ENCODE measurements at places on chromosomes 5 and 9.
A peak's percentile ranks its signal among the peaks of the same experiment; 100 is the strongest.

DNA sequence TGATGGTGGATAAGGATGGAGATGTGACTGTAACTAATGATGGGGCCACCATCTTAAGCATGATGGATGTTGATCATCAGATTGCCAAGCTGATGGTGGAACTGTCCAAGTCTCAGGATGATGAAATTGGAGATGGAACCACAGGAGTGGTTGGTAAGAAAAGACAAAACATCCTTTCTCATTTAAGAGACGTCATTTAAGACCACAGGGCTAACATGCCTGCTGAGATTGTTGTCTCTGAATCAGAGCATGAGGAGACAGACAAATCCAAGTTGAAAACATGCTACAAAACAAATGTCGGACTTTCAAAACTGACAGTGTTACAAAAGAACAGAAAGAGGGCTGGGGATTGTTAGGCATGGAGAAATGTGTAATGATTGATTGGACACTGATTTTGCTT is 4.6 kb downstream of the CCT5 start:
- DNase-seq, result no peak

DNA sequence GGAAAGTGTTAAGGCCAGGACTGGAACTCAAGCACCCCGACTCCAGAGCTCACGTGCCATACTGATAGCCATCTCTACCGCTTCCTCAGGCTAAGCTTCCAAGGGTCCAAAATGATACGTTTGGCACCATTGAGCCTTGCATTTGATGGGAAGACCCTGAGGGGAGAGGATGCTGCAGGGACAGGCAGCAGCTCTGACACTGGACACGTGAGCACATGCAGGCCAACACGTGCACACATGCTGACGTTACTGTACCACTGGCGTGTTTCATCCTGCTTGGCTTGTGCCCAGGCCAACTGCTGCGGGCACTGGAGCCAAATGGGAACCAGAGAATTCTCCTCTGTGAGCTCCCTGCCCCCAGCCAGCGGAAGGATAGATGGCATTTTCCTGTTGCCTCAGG is 5.2 kb downstream of the FAT2 start:
- DNase-seq, result no peak

- DNase-seq, result no peak
These were observed 43.0 kb upstream of the GAS1 start for GRCh38 chr9:86990290-86990689.

- DNase-seq, result no peak
These were observed 3.3 kb upstream of the SMC5 start for GRCh38 chr9:70255486-70255885.

- DNase-seq, result no peak
These were observed 258.2 kb upstream of the PIK3R1 start for GRCh38 chr5:67957374-67957773.

- DNase-seq, result no peak
These were observed 583.9 kb upstream of the CTNND2 start for GRCh38 chr5:12488161-12488560.

- DNase-seq, result peak; percentile 84
These were observed at the start of gene PHAX for GRCh38 chr5:126600631-126601511. PHAX (plus strand) TSS chr5:126600947; CDS start chr5:126600963, 16 bp downstream.

GRCh38 chr5:132677191-132677590 is 3.4 kb downstream of the IL4 start:
- no peak for DNase-seq

DNA sequence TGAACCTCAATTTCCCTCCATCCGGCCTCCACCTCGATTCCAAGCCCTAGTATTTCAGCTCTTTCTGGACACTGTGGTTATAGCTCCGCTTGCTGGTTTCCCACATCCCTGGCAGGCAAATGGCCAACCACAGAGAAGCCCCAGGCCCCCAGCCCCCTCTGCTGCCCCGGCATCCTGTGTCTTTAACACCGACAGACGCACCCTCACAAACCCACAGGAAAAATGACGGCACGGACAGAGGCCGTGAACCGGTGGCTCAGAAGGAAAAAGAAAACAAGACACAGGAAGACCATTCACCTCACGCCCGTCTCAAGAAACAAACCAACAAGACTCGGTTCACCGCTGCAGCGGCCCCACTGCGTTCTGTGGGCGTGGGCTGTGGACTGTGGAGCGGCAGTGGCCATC is 1.5 kb upstream of the CLIC3 start:
- DNase-seq, result no peak

DNA sequence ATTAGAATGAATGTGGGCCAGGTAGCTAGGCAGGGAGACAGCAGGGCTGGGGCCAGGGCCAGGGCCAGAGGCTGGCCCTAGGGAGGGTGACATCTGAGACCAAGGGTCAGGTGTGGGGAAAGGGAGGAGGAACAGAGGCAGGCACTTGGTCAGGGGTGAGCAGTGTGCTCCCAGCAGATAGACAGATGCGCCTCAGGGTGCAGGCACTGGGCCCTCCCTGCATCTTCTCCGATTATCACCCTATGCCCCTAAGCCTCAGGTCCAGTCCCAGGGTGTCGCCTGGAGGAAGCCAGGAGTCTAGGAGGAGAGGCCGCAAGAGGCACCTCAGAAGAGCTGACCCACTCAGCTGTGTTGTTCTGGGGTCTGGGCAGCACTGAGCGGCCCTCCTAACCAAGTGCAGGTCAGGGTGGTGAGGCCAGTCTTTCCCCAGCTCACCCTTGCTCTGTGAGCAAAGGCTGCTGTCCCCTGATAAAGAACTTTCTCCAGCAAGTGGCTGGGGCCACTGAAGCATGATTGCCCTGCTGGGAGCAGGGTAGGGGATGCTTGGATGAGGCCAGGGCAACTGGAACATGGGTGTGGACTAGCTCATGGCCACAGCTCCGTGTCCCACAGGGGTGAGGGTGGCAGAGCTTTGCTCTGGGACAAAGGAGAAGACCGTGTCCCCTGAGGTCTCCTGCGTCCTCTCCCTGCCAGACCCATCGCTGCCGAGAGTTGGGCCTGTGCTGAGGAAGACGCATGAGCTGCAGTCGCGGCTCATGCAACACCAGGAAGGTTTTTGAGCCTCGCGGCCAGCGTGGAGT is 2.1 kb upstream of the RASGEF1C start:
- no peak for DNase-seq

DNA sequence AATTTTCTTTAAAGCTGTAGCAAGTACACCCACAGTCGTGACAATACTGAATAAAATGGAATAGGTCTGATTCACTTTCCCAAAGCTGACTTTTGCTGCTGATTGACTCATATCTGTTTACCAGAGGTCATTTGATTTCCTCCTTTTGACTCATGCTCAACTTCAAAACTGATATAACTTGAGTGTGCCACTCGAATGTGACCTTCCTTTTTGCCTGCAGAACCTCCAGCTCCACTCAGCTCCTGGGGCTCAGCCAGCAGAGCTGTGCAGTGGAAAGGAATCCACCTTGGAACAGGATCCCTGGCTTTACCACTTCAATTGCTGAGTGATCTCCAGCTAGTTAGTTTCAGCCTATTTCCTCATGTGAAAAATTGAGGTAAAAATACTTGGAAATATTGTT is 84.1 kb downstream of the FEM1C start:
- peak; percentile 78 for DNase-seq

GRCh38 chr5:138949988-138950387 is 74.9 kb upstream of the LRRTM2 start:
- no peak for DNase-seq

GRCh38 chr5:145484158-145484557 is 351.0 kb downstream of the PRELID2 start:
- no peak for DNase-seq

GRCh38 chr5:139969318-139969717 is 73.8 kb downstream of the NRG2 start:
- no peak for DNase-seq

DNA sequence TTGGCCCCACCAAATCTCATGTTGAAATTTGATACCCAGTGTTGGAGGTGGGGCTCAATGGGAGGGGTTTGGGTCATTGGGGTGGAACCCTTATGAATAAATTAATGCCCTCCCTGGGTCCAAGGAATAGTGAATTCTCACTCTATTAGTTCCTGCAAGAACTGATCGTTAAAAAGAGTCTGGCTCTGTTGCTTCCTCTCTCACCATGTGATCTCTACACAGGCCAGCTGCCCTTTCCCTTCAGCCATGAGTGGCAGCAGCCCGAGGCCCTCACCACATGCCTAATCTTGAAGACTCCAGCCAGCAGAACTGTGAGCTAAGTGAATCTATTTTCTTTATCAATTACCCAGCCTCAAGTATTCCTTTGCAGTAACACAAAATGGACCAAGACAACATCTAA is 106.0 kb downstream of the CAAP1 start:
- no peak for DNase-seq

GRCh38 chr9:110815361-110815760 is 146.8 kb downstream of the MUSK start:
- DNase-seq, result no peak

- DNase-seq, result no peak
These were observed 189.1 kb downstream of the ADGRV1 start for GRCh38 chr5:90747693-90748092.

DNA sequence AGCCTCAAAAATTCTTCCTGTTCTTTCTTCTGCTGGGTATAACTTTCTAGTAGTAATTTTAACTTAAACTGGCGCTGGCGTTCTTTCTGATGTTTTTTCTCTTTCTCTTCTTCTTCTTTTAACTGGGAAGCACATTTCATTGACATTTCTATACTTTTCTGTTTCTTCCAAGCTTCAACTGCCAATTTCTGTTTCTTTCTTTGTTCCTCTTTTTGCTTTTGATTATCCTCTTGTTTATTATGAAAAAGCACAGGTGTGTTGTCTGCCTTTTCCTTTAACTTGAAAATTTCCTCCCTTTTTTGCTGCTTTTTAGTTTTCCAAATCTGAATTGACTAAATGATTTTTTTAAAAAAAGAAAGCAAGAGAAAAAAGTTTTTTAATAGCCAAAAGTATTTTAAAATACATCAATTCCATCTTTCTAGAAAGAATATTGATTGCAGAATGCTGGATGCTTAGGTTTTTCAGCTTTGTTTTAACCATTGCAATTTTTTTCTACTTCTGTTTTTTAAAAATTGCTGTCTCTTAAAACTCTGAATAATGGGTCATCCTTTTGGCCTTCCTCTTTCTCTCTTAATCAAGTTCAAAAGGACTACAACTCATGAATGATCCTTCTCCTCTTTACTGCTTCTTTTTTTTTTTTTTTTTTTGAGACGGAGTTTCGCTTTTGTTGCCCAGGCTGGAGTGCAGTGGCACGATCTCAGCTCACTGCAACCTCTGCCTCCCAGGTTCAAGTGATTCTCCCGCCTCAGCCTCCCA is 8.8 kb upstream of the PGGT1B start:
- DNase-seq, result no peak

- DNase-seq, result peak; percentile 29
These were observed 17.1 kb downstream of the LRRC8A start for GRCh38 chr9:128898845-128899565.

- DNase-seq, result no peak
These were observed 52.1 kb downstream of the TSSK1B start for GRCh38 chr5:113382731-113383130.

DNA sequence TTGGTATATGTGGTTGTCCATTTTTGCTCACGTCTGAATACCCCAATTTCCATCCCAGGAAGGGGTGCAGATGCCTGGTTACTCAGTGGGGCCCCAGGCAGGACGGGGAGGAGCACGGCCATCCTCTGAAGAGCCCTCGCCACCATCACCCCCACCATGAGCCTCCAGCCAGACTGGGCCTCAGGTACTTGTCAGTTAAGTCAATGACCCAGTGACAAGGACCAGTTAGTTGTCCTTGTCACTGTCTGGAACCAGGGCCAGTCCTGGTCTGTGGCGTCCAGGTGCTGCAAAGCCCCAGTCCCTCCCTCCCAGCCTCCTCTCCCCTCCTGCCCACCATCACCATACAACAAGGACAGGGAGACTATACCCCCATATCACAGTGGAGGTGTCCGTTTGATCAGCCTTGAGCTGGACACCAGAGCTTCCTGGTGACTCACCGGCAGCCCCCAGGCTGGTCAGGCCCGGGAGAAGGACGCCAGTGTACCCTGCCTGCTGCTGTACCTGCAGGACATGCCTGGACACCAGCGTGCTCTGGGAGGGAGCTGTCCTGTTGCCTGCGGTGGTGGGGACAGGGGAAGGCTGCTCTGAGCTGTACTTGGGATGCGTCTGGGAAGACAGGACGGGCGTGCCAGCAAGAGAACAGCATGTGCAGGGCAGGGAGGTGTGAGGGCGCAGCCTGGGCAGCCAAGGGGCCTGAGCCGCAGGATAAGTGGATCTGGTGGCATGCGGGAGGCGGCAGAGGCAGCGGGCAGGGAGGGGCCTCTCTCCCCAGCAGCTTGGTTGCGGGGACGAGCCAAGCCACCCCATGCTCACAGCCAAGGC is 32.6 kb upstream of the TTLL11 start:
- DNase-seq, result no peak

GRCh38 chr5:149544028-149544420 is 7.2 kb downstream of the CSNK1A1 start:
- DNase-seq, result no peak

GRCh38 chr5:67453111-67453905 is 256.7 kb upstream of the CD180 start:
- DNase-seq, result no peak

DNA sequence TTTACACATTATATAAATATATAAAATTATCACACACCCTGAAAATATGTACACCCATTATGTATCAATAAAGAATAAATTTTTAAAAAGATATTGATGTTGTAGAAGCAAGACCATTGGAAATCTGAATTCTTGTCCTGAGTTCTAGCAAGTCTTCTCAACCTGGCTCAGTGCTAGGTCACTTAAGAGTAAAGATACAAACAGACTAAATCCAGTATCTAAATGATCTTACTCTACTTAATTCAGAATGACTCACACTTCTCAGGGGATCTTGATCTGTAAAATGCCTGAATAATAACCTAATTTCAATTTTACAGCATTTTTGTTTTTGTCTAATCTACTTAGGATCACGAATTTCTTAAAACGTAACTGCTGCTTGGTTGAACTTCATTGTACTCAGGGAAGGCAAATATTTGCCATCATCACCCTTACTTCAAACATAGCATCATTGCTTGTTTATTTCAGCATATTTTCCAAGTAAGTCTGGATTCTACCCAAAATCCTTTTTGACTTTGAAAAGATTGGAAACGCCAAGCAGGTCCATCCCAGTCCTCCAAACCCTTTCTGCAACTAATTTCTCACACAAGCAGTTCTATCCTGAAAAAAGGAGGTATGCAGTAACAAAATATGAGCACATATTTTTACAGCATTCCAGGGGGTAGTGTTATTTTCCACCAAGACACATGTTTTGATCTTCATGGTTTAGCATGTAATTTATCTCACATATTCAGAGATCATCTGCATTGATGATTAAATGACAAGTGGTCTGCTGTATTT is 582.6 kb downstream of the PSAT1 start:
- DNase-seq, result no peak

All from left cardiac atrium (tissue), 4 donors.